ENCODE measurements at places on chromosomes 4 and X. TPM values are rescaled to one million over a fixed set of nuclear protein-coding genes. Genes with fewer than 3 reads are reported as not detected.

The MAGEA1 gene
- not detected for polyA plus RNA-seq

The MAGEA6 gene
- not detected for polyA plus RNA-seq

DNA sequence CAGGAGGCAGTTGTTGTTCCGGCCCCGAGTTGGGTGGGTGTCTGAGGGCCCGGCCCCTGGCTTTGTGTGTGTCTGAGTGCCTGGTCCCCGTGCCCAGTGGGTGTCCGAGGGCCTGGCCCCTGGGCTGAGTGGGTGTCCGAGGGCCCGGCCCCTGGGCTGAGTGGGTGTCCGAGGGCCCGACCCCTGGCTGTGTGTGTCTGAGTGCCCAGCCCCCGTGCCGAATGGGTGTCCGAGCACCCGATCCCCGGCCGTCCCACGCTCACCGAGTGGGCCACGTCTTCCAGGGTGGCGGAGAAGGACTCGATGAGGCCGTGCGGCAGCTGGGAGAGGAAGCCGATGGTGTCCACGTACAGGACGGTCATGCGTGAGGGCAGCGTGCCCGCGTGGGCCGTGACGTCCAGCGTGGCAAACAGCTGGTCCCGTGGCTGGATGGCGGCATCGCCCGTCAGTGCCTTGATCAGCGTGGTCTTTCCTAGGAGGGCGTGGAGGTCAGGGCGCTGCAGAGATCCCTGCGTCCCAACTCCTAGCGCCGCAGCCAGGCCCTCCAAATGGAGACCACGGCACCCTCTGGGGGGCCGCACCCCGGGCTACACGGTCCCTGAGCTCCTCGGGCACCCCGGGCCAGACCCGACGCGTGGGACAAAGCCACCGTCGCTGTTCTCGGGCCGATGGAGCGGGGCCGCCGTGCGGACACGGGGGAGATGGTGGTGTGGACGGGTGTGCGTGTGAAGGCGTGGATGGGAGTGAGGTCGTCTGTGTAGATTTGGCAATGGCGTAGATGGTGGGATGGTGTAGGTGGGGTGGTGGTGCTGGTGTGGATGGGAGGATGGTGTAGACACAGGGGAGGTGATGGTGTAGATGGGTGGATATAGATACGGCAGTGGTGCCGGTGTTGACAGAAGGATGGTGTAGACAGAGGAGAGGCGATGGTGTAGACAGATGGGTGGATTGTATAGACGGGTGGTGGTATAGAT lies 7.2 kb downstream of the GTPBP6 start:
- no peak for DNase-seq

The CTAG1B gene
- not detected for polyA plus RNA-seq

The SCML2 gene
- 11.8 TPM for polyA plus RNA-seq

The CABS1 gene
- 0.11 TPM for polyA plus RNA-seq

The MAD2L1 gene
- polyA plus RNA-seq = 58.0 TPM

GRCh38 chrX:107706309-107706708 lies 69.3 kb downstream of the TSC22D3 start:
- DNase-seq = no peak

GRCh38 chrX:19122641-19123009 lies 357 bp upstream of the ADGRG2 start:
- no peak for DNase-seq

DNA sequence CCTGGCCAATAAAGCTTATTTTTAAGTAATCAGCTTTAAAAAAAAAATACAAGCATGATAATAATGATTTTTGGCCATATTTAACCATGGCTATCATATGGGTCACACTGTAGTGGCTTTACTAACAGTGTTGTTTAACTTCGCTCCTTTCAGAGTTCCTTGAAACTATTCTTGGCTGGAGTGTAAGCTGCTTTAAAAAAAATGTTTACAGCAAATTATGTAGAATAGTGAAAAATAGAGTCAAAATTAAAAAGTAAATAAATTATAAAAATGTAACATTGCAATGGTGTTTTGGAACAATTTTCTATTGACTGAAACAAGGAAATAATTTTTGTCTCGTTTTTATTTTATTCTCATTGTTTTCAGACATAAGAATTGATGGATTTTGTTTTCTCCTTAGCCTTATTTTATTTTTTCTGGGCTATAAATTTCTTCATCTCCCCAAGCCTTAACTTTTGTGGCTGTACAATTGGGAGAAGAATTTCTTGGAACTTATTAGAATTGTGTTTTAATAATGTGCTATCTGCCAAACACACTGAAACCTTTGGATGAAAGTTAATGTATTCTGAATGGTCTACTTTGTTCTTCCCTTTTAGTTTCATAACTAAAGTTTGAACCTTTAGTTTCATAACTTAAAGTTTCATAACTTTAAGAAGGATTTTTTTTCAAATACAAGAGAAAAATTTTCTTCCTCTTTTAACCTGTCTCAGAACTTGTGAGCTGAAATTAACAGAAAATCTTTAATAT lies 182.0 kb downstream of the ARHGAP24 start:
- DNase-seq = no peak

- no peak for DNase-seq
Measured at GRCh38 chr4:26746802-26747213, 113.8 kb upstream of the STIM2 start.

The POU3F4 gene
- polyA plus RNA-seq = 5.3 TPM

All from left renal cortex interstitium (tissue), 4 donors.